ENCODE measurements at places on chromosomes 11 and 22. TPM values are rescaled to one million over a fixed set of nuclear protein-coding genes. Genes with fewer than 3 reads are reported as not detected.

- peak; percentile 96 for DNase-seq
These were observed 40.9 kb upstream of the BLID start for GRCh38 chr11:122156940-122157382.

GRCh38 chr11:12430351-12430750, 53.0 kb downstream of the PARVA start:
- DNase-seq: peak; percentile 50

GRCh38 chr22:30822216-30823014, 127.7 kb downstream of the OSBP2 start:
- DNase-seq: no peak

- DNase-seq: no peak
These were observed 90.0 kb downstream of the BCR start for GRCh38 chr22:23270212-23270733.

DNA sequence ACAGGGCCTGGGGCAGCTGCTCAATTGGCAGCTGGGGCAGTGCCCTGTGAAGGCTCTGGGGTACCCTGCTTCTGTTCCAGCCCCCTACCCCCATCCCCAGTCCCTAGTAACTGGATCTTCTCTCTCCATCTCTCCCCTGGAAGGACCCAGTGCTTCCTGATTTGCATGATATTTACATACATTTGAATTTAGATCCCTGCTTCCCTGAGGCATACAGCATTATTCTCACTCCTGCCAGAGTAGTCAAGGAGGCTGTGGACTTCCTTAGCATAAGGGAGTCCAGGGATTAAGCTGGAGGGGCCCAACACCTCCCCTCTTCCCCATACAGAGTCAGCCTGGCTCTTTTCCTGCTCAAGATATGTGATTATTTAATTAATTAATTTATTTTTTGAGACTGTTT, 24.7 kb downstream of the TEF start:
- DNase-seq: no peak

DNA sequence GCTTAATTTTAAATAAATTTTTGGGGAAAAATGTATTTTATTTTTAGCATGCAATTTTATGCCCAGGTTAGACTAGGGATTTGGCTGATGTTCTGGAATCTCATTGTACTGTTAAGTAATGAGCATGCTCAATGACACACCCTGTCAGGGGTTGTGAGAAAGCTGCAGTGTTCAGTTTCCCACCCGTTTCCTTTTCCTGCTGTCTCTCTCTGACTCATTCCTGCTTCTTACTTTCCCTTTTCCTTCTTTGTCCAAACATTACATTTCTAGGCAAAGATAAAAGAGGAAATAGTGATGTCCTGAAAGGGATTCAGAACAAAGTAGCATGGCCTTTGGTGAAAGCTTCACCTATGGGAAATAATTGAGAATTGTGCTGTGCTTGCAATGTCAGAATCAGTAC, 22.7 kb downstream of the OOSP3 start:
- peak; percentile 97 for DNase-seq

GRCh38 chr11:102268083-102268984, 49.0 kb upstream of the BIRC3 start:
- DNase-seq: no peak

GRCh38 chr11:62445314-62445740, 26.5 kb downstream of the SCGB1A1 start:
- no peak for DNase-seq

GRCh38 chr22:45201678-45202332, 38.1 kb downstream of the NUP50 start:
- peak; percentile 72 for DNase-seq

GRCh38 chr11:95661162-95661561, 128.4 kb downstream of the FAM76B start:
- DNase-seq: no peak

GRCh38 chr22:27124351-27124966, 467.1 kb downstream of the MIAT start:
- no peak for DNase-seq

DNA sequence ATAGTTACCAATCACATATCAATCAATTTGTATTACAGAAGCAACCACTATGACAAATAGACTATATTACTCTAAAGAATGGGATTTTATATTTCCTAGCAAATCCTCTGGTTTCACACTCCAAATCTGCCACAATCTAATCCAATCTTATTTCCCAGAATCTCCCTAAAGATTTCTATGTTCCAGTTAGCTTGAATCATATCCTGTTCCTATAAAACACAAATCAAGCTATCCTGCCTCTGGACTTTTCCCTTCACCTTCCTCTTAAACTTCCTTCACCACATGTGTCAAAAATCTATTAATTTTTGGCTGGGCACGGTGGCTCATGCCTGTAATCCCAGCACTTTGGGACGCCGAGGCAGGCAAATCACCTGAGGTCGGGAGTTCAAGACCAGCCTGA, 50.0 kb downstream of the PIK3C2A start:
- peak; percentile 10 for DNase-seq

DNA sequence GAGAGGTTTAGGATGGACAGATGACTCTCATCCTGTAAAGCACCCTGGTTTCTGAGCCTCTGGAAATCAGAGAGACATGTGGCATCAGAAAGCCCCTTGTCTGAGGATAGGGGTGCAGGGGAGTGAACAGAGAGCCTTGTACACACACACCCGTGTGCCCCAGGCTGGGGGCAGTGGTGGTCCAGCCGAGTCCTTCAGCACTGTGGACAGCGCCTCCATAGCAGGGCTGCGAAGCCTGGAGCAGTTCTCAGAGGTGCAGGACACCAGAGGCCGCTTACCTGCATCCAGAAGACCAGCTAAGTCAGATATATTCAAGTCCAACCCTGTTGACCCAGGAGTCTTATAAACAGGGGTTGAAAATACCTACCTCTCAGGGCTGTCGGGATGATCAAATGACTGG, 11.5 kb upstream of the IGSF9B start:
- DNase-seq: no peak

GRCh38 chr11:119210050-119210449, 3.9 kb downstream of the CBL start:
- no peak for DNase-seq

- DNase-seq: no peak
These were observed 178.6 kb upstream of the NARS2 start for GRCh38 chr11:78753297-78753696.

GRCh38 chr11:119918347-119918746, 189.3 kb upstream of the NECTIN1 start:
- no peak for DNase-seq

DNA sequence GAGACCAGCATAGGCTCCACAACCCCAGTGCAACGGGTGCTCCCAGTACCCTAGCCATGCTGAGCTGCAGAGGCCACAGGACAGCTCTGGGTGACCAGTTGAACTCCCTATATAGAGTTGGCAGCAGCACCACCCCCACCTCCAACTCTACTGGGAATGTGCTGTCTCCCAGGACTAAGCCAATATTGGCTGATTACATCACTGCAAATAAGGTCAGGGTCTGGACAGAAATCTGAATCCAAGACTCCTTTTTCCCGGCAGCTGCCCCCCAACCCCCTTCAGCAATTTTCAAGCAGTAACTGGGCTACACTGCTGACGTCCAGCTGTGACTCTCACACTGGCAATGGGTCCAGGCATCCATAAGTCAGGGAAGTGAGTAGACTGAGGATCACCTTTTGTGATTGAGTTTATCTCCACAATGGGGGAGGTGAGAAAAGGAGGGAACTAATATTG, at the start of gene HPX:
TSS of gene HPX (minus strand) at position 82 of the 453 bp plus-strand sequence. CDS start at position 58, 24 bp downstream.
- DNase-seq: no peak

DNA sequence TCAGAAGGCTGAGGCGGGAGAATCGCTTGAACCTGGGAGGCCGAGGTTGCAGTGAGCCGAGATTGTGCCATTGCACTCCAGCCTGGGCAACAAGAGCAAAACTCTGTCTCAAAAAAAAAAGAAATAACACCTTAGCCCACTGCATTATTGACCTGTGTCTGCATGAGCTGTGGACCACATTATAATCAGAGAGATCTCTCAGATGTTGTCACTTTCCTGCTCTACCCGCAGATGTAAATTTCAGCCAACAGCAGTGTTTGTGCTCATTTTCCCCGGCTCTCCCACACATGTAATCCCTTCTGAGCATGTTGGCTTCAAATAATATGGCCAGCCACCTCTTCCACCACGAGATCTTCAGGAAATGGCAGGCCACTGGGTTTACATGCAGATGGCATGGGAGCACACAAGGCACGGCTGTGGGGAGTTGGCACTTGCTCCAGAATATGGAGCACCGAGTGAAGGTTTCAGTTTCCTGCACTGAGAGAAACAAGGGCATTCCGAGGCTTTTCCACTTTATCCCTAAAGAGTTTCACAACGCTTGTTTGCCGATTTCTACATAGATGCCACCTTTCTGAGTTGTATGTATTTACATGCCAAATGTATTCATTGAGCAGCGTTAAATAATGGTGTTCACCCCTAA, 19.7 kb downstream of the CDPF1 start:
- DNase-seq: no peak

DNA sequence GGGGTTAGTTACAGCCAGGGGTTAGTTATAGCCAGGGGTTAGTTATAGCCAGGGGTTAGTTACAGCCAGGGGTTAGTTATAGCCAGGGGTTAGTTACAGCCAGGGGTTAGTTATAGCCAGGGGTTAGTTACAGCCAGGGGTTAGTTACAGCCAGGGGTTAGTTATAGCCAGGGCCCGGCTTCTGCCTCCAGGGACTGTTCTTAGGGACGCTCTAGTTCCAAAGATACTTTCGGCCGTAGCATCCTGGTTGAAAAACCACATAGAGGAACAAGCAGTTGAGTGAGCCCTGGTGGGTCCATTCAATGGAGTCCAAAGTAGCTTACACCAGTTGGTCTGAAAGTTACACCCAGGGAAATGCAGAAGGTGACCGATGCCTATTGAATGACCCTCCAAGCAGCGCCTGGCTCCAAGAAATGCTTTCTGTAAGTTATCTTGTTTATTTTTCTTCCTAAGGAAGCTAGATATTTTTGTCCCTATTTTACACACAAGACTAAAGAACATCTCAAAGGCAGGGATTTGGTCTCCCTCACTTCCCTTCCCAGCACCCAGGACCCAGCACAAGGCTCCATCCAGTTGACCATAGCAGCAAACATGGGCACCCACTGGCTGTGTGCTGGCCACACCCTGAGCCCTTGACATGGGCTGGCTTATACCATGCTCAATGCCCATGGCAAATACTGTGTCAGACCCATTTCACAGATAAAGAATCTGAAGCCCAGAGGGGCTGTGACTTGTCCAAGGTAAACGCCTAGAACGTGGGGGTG, 49.7 kb upstream of the SHISAL1 start:
- DNase-seq: no peak

DNA sequence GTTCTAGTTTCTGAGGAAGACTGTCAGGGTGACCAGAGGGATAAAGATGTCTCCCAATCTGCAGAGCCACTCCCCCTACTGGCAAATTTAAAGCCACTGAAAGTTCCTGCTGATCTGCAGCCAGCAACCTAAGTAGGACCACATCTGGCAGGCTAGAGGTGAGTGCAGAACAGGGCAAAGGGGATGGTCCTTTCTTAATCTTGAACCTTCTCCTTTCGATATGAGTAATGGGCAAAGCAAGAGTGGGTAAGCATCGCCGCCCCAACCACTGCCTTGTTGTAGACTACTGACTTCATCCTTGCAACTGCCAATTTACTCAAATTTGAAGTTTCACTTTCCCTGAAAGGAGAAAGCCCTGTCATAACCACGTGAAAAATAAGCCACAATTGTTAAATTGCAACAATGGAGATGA, 30.7 kb downstream of the SCUBE2 start:
- no peak for DNase-seq

GRCh38 chr11:17812091-17812864, 77.7 kb downstream of the KCNC1 start:
- no peak for DNase-seq

DNA sequence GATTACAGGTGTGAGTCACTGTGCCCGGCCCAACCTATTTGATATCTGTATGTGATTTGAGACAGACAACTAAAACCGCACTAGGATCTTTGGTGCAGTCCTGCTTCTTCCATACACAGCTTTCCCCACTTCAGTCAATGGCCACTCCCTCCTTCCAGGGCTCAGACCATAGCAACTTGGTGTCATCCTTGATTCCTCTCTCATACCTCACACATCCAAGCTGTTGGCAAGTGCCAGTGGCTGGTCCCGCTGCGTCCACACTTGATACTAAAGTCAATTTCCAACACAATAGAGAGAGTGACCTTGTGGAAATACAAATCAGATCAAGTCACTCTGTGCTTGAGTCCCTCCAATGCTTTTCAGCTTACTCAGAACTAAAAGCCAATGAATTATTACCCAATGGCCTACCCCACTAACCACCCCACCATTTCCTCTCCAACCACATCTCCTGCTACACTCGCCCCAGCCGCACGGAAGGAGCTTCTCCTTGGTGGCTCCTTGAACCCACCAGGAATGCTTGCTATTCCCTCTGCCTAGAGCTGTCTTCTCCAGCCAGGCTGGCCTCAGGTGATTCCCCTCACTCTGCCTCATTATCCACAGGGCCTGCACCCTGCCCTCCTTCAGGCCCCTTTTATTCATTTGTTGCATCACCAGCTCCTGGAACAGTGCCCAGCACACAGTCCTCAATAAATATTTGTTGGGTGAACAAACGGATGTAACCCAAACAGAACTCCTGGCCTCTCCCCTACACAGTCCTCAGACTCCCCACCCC, 12.9 kb downstream of the ABTB2 start:
- DNase-seq: peak; percentile 93

DNA sequence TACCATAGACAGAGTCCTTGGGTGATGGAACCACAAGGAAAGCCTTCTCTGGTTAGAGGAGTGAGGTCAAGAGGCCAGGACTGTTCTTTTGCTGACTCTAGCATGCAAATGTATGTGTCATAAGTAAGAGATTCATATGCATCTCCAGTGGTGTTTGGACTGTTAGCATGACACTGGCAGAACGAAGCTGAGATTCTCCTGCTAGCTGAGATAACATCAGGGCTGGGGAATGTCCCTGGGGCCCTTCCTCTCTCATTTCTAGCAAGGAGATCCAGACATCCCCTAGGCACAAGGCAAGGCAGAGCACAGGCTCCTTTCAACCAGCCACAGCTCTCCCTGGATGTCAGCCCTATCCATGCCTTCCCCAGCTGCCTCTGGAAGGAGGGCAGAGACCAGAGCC, 711.3 kb downstream of the OPCML start:
- DNase-seq: peak; percentile 3

Gene MS4A7
- total RNA-seq: not detected

Gene C11orf97
- not detected for total RNA-seq

Gene KRTAP5-8
- not detected for total RNA-seq

Gene ANGPTL5
- not detected for total RNA-seq

Gene SMIM38
- total RNA-seq: not detected

Gene GPR83
- not detected for total RNA-seq

Gene ENDOD1
- total RNA-seq: 38.8 TPM

Gene KCNJ5
- not detected for total RNA-seq
